Mammary epithelial cell (primary cell): ENCODE measurements at places on chromosomes 12 and 14. TPM values are rescaled to one million over a fixed set of nuclear protein-coding genes. Genes with fewer than 3 reads are reported as not detected.

Gene PLEKHG7
- not detected in 2 replicates for total RNA-seq

Gene OVCH1
- 0.67 TPM for total RNA-seq

DNA sequence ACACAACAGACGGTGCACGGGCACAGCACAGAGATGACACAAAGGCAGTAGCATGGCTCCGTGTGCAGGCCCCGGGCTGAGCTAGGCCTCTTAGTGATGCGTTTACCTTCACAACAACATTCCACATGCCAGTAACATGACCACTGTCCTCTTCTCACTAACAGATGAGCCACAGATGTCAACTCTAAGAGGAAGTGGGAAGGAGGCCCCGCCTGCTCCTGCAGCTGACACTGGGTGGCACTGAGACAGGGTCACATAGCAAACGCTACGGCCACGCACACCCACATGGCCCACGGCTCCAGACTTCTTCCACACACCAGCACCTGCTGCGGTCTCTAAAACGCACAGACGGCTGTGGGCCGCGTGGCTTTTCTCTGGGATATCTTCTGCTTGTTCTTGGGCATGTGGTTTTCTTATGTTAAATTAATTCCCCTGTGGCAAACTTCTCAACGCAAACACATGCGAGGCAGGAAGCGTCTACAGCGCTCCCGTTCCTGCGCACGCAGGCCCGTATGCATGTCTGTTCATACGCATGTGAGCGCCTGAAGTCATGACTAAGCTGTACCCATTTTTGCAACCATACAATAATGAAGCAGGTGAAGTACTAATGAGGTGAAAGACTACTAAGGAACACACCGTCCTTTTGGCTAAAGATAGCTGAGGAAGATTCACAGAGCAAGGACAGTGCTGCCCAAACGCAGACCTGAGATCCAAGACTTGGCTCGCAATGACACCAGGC, 26.8 kb downstream of the AMN start:
- no peak for DNase-seq

- peak; percentile 19 for DNase-seq
Observed at GRCh38 chr12:76374386-76375020, 26.3 kb upstream of the BBS10 start.

Gene PRICKLE1
- total RNA-seq = 43.2 TPM

- DNase-seq = no peak
Observed at GRCh38 chr12:9730591-9730990, 2.3 kb downstream of the CLECL1 start.

GRCh38 chr12:89936631-89937030, 228.0 kb upstream of the ATP2B1 start:
- no peak for DNase-seq

DNA sequence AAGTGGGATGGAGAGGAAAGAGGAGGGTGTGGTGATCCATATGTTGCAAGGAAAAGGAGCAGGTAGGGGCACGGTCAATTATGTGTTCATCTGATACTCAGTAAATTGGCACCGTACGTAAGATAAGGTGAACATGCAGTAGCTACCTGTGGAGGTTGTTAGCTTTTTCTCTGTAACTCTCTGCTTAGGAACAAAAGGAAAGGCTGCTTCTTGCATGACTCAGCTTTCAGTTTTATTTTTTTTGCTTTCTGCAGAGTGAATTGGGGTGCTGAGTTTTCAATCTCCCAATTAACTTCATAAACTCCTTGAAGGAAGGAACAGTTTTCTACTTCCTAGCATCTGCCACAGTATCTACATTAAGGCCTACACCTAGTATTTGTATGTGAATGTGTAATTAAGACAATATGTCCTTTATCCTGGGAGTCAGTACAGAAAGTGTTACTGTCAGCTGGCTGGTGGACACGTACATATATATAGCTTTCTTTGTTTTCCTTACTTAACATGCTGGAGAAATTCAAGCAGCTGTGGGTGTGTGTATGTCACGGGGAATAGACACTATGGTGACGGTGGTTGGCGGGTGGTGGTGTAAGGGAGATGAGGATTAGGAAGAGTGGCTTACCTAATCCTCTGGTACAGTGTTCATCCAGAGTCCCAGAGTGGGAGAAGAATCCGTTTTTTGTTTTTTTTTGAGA, 40.1 kb upstream of the WNK1 start:
- DNase-seq = peak; percentile 24

GRCh38 chr12:80272387-80272915, 171.6 kb upstream of the PTPRQ start:
- DNase-seq = no peak

Gene ISM2
- 0.24 and 0.38 TPM in 2 replicates for total RNA-seq

Gene RFLNA
- total RNA-seq = not detected

Gene KRT85
- not detected in 2 replicates for total RNA-seq

- no peak for DNase-seq
Observed at GRCh38 chr14:84579292-84579691, 950.7 kb upstream of the FLRT2 start.

Gene HCAR3
- 0.33 TPM for total RNA-seq

Gene TMEM229B
- total RNA-seq = 0.50 TPM

Gene INSM2
- not detected in 2 replicates for total RNA-seq

Gene ACOT4
- 2.5 TPM for total RNA-seq

DNA sequence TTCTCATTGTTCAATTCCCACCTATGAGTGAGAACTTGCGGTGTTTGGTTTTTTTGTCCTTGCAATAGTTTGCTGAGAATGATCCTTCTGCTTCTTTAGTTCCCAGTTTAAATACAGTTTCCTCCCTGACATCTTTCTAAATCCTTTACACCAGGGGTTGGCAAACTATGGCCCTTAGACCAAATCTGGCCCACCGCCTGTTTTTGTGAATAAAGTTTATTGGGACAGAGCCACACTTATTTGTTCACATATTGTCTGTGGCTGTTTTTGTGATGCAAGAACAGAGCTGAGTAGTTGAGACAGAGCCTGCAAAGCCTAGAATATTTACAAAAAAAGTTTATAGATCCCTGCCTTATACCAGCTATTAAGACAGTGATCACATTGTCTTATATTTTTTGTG, 53.7 kb downstream of the SERPINA10 start:
- DNase-seq = no peak

DNA sequence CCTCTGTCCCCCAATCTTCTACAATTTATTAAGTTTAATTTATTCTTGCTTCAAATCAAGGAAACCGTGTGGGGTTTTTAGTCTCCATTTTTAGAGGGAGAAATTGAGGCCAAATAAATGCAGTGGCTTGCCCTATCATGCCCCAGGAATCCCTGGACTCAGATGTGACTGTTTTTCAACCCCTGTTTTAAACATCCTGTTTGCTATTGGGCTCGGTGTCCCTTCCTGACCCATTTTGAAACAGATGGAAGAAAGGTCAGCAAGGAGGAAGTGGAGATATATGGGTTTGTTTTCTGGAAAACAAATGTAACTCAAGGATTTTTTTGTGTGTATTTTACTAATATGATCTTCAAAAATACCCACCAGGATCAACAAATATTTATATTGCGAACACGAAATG, 84.7 kb downstream of the DACT1 start:
- no peak for DNase-seq

GRCh38 chr12:84159260-84159659, 753.3 kb downstream of the SLC6A15 start:
- no peak for DNase-seq

- no peak for DNase-seq
Observed at GRCh38 chr14:97113339-97113738, 316.2 kb downstream of the VRK1 start.

- no peak for DNase-seq
Observed at GRCh38 chr14:30142216-30142615, 214.6 kb upstream of the PRKD1 start.

DNA sequence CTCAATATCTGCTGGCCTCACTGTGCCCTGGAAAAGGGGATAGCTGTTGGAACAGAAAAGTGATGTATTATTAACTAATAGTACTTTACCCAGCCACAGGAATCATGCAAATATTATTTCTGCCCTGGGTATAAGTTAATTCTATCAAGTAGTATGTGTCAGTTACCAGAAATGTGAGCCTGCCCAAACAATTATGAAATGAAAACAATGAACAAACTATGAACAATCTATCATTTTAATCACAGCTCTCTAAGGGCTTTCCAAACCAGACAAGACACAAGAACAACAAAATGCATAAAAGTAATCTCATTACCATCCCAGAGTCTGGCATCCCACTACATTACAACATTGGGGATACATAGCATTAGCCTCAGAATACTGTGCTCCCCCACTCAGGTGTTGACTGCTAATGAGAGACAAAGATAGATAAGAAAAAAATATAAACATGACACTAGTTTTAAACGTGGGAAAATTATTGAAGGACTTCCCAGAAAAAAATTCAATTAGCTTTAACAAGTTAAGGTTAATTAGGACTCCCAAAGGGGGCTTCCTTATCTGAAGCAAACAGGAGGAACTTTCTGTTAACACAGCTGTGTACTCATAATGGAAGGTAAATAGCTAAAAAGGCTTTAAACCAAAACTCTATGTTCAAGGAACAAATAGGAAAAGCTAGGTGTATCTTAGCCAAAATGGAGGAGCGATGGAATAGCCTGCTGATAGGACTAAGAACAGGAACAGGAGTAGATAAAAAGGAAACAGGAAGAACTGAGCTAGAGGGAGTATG, 3.3 kb downstream of the DCAF5 start:
- peak; percentile 63 for DNase-seq

DNA sequence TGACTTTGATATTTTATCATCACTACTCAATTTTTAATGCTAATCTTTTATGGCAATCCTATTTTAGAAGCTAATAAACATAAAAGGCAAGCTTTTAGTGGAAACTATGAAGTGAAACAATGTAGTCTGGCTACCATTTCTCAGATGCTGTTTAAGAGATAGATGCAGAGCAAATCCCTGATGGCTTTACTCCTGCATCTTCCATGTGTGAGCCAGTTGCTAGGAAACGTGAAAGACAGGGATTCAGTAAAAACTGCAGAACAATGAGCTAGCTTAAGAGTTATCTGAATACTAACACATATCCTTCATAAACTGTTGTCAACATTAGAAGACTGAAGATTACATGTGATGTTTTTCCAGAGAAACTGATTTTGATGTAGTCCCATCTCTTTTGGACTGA, 112.6 kb downstream of the SLC2A13 start:
- no peak for DNase-seq

Gene PTGDR
- not detected in 2 replicates for total RNA-seq

- peak; percentile 97 for DNase-seq
Observed at GRCh38 chr14:76961631-76962302, 66.7 kb downstream of the IRF2BPL start.

DNA sequence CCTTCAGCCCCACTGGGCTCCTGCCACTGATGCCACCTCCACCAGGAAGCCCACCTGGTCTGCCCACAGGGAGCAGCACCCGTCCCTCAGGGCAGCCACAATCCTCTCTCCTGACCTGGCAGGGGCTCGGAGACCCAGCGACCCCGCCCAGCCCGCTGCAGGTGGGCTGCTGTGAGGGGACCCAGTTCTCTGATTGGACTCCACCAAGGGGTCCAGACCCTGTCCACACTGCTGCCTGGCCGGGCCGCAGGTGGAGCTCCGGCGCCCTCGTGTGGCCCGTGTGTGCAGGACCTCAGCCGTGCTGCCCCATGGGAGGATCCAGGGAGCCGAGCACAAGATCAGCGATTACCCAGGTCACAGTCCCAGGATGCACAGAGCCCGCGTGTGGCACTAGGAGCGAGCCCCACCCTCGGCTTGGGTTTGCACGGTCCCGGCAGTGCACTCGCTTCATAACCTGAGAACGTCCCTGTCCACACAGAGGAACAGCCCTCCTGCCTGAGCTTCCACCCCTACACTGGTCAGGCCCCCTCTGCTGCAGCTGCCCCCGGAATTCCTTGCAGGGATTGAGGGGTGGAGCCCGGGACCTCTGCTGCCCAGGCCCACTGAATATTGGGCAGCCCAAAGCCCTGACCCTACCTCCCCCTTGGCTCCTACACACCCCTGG, 35.4 kb upstream of the TMEM179 start:
- DNase-seq = peak; percentile 30

Gene RTN1
- total RNA-seq = 0.38 and 0.61 TPM in 2 replicates

DNA sequence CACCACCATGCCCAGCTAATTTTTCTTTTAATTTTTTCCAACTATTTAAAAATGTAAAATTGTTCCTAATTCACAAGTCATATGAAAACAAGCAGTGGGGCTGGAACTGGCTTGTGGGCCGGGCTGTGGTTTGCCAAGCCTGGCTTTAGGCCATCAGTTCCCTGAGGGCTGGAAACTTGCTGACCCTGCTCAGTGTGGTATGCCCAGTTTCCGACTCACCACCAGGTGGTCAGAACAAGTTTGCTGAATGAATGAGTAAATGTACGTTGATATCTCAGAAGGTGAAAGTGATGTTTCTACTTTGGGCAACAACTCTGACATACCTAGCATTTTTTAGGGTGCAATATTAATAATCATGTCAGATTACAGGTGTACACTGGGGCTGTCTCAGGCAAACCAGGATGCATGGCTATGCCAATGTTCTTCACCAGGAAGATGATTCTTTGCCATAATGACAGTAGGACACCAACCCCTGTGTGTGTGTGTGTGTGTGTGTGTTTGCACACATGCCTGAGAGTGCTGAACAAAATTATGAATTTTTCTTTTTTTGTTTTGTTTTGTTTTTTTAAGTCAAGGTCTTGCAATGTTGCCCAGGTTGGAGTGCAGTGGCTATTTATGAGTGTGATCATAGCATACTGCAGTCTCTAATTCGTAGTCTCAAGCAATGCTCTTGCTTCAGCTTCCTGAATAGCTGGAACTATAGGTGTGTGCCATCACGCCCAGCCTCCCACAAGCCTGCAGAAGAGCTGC, 106.1 kb downstream of the PTPN11 start:
- peak; percentile 79 for DNase-seq

Gene KLRG1
- not detected for total RNA-seq

Gene TOX4
- total RNA-seq = 75.8 and 84.9 TPM in 2 replicates

Gene SERPINA10
- total RNA-seq = not detected in 2 replicates

- no peak for DNase-seq
Observed at GRCh38 chr12:10891937-10892336, 7.9 kb upstream of the PRH1 start.

DNA sequence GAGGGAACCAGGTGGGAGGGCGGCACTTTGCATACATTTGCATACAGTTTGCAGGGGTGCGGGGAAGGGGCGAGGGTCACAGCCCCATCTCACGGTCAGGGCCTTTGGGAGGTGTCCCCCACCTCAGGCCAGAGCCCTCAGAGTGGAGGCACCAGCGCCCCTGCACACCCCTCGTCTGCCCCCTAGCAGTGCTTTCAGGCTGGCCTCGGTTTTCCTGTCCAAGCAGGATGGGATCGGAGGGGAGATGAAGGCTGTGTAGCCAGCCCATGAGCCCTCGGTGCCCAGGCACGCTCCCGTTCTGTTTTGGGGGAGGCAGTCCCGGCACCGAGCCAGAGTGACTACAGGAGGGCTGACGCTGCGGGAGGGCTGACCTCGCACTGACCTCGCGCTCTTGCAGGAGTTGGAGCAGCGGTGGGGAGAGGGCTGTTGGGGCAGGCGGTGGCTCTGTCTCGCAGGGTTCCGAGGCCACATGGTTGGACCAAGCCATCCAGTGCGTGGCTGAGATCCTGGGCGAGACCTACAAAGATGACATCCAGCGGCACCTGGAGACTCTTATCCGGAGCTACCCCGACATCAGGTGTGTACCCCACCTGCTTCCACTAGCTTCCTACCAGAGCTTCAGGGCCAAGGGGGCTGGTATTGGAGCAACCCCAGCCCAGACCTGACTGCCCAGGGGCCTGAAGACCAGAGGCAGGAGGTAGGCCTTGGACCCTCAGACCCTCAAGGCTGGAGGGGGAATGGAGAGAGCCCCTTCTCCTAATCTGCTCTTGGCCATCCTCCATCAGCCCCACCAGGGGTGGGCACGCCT, 13.6 kb downstream of the EXOC3L4 start:
- no peak for DNase-seq
